ENCODE measurements at places on chromosomes 5 and 9.

GRCh38 chr5:43152946-43153345, 32.2 kb downstream of the ZNF131 start:
- no peaks in the 10 kb centered on the region for H3K27me3 ChIP-seq
- peak; percentile 70 for DNase-seq
- H3K4me3 ChIP-seq: no peak overlapping the region
- no peaks in the 10 kb centered on the region for H3K36me3 ChIP-seq
- peak overlapping the region; percentile 22 for H3K27ac ChIP-seq

DNA sequence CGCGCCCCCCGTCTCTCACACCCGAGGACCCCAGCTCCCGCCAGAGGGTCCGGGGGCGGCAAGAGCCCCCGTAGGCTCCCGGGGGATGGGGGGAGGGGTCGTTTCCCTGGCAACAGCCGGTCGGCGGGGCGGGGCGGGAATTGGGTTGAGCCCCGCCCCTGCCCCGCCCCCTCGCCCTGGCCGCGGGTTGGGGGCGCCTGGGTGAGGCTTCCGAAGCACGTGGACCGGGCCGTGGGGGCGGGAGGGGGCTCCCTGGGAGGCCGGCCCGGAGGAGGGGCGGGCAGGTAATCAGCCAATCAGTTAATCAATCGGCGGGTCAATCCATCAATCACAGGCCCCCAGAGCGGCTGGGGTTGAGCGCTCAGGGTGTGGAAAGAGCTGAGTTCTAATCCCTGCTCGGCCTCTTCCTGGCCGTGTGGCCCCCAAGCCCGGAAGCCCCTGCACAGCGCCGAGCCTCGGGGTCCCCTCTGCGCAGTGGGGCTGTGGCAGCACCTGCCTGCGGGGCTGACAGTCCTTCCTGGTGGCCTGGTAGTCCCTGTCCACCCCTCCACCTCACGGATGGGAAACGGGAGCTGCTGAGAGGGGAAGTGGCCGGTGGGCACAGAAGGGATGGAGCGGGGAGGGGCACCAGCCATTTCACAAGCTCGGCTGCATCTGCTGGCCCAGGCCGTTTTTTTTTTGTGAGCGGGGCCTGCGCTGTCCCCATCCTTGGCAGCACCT, 174.2 kb upstream of the IER5L start:
- no peak overlapping the region for H3K27ac ChIP-seq
- H3K36me3 ChIP-seq: no peaks in the 10 kb centered on the region
- no peak for DNase-seq
- H3K4me3 ChIP-seq: peak overlapping the region; percentile 19
- H3K4me1 ChIP-seq: peaks cover 4% of the 10 kb centered on the region

DNA sequence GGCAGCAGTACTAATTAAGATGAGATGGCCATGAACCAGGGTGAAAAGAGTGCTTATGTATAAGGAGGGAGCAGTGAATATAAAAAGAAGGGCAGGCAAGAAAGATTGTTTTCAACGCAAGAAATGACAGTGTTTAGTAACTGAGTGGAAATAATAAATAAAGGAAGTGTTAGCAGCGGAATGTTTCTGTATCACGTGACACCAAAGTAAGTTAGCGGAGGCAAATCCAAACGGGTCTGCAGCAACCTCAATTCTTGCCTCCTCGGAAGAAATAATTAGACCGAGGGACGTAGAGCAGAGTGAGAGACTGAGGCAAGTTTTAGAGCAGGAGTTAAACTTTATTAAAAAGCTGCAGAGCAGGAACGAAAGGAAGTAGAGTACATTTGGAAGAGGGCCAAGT, 15.4 kb upstream of the GAS1 start:
- no peak overlapping the region for H3K4me3 ChIP-seq
- DNase-seq: no peak
- H3K27ac ChIP-seq: no peak overlapping the region
- H3K36me3 ChIP-seq: no peaks in the 10 kb centered on the region
- H3K4me1 ChIP-seq: no peaks in the 10 kb centered on the region
- no peaks in the 10 kb centered on the region for H3K27me3 ChIP-seq

- H3K27me3 ChIP-seq: no peaks in the 10 kb centered on the region
- no peak for DNase-seq
- no peak overlapping the region for H3K4me3 ChIP-seq
- H3K36me3 ChIP-seq: no peaks in the 10 kb centered on the region
Observed at GRCh38 chr5:1428107-1428506, 17.1 kb downstream of the SLC6A3 start.

GRCh38 chr5:176564002-176564401, 14.9 kb downstream of the CDHR2 start:
- H3K4me1 ChIP-seq: no peaks in the 10 kb centered on the region
- no peak overlapping the region for H3K27ac ChIP-seq
- H3K36me3 ChIP-seq: no peaks in the 10 kb centered on the region
- no peak overlapping the region for H3K4me3 ChIP-seq
- DNase-seq: no peak

- H3K4me1 ChIP-seq: peaks cover 11% of the 10 kb centered on the region
- no peak overlapping the region for H3K4me3 ChIP-seq
- no peaks in the 10 kb centered on the region for H3K27me3 ChIP-seq
- no peaks in the 10 kb centered on the region for H3K36me3 ChIP-seq
- peak; percentile 92 for DNase-seq
Observed at GRCh38 chr5:135493406-135494180, 41.4 kb upstream of the TIFAB start.

DNA sequence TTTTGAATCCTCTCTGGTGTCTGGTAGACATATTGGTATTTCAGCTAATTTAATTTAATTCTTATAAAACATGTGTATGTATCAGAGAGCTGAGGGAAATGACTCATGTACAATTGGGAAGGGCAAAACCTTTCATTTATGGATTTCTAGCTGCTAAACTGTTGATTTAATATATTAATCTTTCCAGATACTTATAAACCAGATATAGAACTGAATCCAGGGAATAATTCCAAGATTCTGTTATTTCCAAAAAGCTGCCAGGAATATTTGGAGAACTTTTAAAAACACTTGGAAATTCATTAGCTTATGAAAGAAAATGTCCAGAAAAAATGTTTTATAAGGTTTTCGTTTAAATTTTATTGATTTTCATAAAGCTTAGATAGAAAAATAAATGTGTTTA, 295.5 kb downstream of the YTHDC2 start:
- H3K27ac ChIP-seq: no peak overlapping the region
- no peaks in the 10 kb centered on the region for H3K36me3 ChIP-seq
- H3K27me3 ChIP-seq: no peaks in the 10 kb centered on the region
- DNase-seq: no peak

- no peak for DNase-seq
- H3K4me1 ChIP-seq: no peaks in the 10 kb centered on the region
- H3K27ac ChIP-seq: no peak overlapping the region
Observed at GRCh38 chr5:176863041-176863764, 35.9 kb downstream of the HK3 start.

DNA sequence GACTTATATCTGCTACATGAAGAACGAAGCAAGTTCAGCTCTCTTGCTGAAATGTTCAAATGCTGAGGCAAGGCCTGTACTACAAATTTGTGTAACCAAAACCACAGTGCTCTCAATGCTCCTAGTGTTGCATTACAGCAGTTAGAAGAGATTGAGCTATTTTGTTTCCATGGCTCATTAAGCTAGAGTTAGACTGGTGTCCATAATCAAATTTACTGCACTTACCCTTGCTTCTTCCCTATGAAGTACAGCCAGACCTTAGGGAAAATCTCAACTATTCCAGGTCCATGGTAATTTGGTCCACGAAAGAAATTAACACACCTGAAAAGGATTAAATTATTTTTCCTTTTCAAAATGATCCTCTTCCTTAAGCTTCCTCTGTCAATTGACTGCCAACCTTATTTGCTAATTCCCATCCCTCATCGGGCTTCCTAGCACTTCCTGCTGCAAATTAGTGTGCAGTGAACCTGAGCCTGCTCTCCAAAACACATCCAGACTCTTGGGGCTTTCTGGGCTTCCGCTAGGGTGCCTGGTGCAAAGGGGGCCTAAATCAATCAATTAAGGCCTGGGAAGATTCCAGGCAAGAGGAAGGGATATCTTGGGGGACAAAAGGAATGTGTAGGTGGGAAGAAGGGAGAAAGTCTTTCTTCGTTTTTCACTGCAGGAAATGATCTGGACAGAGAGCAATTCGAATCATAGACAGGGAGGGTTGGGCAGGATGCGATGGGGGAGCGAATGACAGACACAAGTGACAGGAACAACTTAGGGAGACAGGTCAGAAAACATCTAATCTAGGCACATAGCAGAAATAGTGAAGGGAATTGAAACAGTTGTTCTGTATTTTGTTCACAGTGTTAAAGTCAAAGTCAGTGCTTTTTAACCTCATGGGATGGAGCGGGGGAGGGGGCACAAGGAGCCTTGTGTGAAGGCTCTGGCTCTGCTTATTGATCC, 542.4 kb downstream of the RAB3C start:
- no peaks in the 10 kb centered on the region for H3K27me3 ChIP-seq
- H3K4me1 ChIP-seq: peaks cover 4% of the 10 kb centered on the region
- no peaks in the 10 kb centered on the region for H3K36me3 ChIP-seq
- no peak overlapping the region for H3K27ac ChIP-seq
- no peak overlapping the region for H3K4me3 ChIP-seq
- no peak for DNase-seq

GRCh38 chr9:16191191-16191590, 638.3 kb downstream of the CCDC171 start:
- H3K36me3 ChIP-seq: no peaks in the 10 kb centered on the region
- H3K27me3 ChIP-seq: no peaks in the 10 kb centered on the region
- peaks cover 14% of the 10 kb centered on the region for H3K4me1 ChIP-seq
- H3K27ac ChIP-seq: peak overlapping the region; percentile 7
- H3K4me3 ChIP-seq: no peak overlapping the region

GRCh38 chr9:113503131-113503541, 39.6 kb downstream of the RGS3 start:
- peaks cover 2% of the 10 kb centered on the region for H3K4me1 ChIP-seq
- no peaks in the 10 kb centered on the region for H3K27me3 ChIP-seq
- no peak for DNase-seq
- no peak overlapping the region for H3K4me3 ChIP-seq
- H3K36me3 ChIP-seq: no peaks in the 10 kb centered on the region
- H3K27ac ChIP-seq: no peak overlapping the region

DNA sequence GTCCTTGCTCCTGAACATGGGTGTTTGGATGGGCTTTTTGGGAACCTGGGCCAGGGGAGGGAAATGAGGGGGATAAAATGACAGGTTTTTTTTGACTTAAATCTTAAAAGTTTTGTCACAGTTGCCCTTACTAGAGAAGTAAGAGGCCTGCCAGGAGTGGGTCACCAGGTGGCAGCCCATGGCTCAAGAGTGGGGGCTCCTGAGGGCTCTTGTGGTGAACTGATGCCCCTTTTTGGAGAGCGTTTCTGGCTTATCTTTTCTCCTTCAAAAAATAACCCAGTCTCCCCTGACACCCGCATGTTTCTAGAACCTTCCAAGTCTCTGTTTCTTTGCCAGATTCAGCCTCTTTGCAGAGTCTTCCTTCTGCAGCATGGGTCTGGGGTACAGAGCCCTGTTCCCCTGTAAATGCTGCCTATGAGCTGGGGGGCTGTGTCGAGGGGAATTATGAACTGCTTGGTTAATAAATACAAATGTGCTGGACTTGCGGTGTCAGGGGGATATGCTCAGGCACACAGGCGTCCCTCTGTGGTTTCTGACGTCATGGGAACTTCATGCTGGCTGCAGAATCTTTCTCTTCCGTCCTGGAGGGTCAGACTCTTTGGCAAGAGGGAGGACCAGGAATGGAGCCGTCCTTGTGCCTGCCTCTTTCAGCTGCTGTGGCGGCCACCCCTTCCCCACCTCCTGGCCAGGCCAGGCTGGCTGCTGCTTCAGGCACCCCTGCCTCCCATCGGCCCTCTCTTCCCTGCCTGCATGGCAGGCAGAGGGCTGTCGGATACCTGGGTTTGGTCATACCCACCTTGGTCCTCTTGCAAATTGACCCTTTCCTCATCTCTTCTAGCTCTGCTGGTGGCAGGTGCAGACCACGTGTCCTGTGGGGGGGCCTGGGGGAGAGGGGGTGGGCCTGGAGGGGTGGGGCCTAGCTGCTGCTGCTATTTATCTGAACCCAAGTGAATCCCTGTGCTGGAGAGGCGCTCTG, 30.1 kb downstream of the PTPA start:
- peak; percentile 96 for DNase-seq

GRCh38 chr5:145937432-145938250, 1.3 kb downstream of the SH3RF2 start:
- H3K27ac ChIP-seq: no peak overlapping the region
- no peak overlapping the region for H3K4me3 ChIP-seq
- H3K36me3 ChIP-seq: no peaks in the 10 kb centered on the region
- no peak for DNase-seq

GRCh38 chr9:85445887-85446286, 295.9 kb downstream of the AGTPBP1 start:
- no peaks in the 10 kb centered on the region for H3K36me3 ChIP-seq
- H3K27ac ChIP-seq: no peak overlapping the region
- H3K4me1 ChIP-seq: no peaks in the 10 kb centered on the region

GRCh38 chr9:19922476-19923118, 133.8 kb upstream of the SLC24A2 start:
- no peaks in the 10 kb centered on the region for H3K36me3 ChIP-seq
- H3K4me1 ChIP-seq: peaks cover 3% of the 10 kb centered on the region
- peak; percentile 72 for DNase-seq

DNA sequence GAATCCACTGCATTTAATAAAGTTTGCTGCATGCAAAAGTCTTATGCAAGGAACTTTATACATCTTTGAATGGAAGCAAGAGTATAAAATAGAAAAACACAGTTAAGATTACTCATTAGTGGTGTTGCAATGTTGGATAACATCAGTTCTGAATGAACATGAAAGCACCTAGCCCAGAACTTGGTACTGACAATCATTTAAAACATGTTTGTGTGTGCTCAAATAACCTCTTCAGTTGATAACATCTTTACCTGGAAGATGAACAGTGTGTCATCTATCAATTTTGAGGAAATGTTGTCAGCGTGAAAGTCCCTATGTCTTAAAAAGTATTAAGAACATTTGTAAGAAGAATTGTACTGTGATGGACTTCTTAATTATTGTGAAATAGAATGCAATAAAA, 370.4 kb upstream of the GRAMD2B start:
- H3K36me3 ChIP-seq: no peaks in the 10 kb centered on the region
- H3K27ac ChIP-seq: no peak overlapping the region
- H3K4me1 ChIP-seq: no peaks in the 10 kb centered on the region
- H3K4me3 ChIP-seq: no peak overlapping the region

- DNase-seq: no peak
- H3K36me3 ChIP-seq: no peaks in the 10 kb centered on the region
- no peak overlapping the region for H3K27ac ChIP-seq
- H3K4me1 ChIP-seq: peaks cover under 1% of the 10 kb centered on the region
- no peak overlapping the region for H3K4me3 ChIP-seq
- no peaks in the 10 kb centered on the region for H3K27me3 ChIP-seq
Observed at GRCh38 chr5:110383231-110383630, 343.2 kb downstream of the TMEM232 start.

DNA sequence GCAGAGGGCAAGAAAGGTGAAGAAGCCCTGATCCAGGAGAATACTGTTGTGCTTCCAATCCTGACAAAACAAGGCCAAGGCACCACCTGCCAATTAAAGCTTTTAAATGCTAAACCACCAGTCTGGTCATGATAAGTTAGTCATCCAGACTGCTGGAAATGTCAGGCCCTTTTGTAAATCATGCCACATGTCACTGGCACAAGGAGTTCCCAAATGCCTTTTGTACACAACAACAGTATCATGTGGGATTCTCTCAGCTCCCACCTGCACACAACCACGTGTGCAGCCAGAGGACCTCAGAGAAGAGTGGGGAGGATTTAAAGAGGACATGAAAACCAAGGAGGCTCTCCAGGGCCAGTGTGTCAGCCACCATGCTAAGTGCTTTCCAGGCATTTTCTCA, 99.3 kb downstream of the CDK5RAP2 start:
- no peak overlapping the region for H3K4me3 ChIP-seq
- H3K4me1 ChIP-seq: peaks cover 16% of the 10 kb centered on the region
- no peaks in the 10 kb centered on the region for H3K27me3 ChIP-seq
- DNase-seq: peak; percentile 37

GRCh38 chr5:81759632-81760005, 8.7 kb upstream of the SSBP2 start:
- peaks cover 3% of the 10 kb centered on the region for H3K4me1 ChIP-seq
- H3K36me3 ChIP-seq: no peaks in the 10 kb centered on the region
- no peak for DNase-seq
- H3K27me3 ChIP-seq: no peaks in the 10 kb centered on the region
- no peak overlapping the region for H3K4me3 ChIP-seq
